Activated gamma-delta T cell treated with Interleukin-2 at 50 U/mL for 16 hours (primary cell): ENCODE measurements at places on chromosomes 6 and 20.

GRCh38 chr6:122683989-122684651, 73.9 kb downstream of the PKIB start:
- no peak for DNase-seq

- DNase-seq, result no peak
These were observed 59.7 kb downstream of the ALDH5A1 start for GRCh38 chr6:24554474-24554873.

DNA sequence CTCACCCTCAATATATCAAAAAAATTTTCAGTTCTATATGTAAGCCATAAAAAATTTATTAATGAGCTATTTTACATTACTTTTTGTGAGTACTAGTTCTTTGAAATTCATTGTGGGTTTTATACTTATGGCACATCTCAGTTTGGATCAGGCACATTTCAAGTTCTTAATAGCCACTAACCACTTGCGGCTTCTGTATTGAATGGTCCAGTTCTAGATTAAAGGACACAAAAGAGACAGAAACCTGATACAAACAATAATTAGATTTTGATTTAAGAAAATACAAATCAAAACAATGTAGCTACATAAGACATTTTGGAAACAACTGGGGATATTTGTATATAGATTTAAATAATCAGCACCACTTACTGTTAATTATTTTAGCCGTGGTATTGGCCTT, 86.6 kb upstream of the RNF24 start:
- no peak for DNase-seq

DNA sequence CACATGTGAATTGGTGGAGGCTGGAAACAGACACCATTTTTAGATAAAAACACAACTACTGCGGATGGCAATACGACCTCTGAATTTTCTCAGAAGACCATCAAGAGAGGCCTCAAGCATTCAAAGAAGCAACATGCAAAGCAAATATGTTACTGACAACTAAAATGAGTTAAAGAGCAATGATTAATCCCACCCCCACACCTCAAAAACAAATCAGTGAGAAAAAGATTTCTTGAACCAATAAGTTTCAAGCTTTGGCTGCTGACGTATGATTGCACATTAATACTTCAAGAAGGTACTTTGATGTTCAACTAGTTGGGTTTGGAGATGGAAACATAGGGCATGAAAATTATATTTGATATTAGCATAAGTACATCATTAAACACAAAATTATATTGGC, 982 bp downstream of the MMUT start:
- no peak for DNase-seq

GRCh38 chr6:15623276-15624116, 39.3 kb downstream of the DTNBP1 start:
- no peak for DNase-seq

GRCh38 chr20:59772931-59773913, 160.2 kb downstream of the SYCP2 start:
- DNase-seq, result no peak

DNA sequence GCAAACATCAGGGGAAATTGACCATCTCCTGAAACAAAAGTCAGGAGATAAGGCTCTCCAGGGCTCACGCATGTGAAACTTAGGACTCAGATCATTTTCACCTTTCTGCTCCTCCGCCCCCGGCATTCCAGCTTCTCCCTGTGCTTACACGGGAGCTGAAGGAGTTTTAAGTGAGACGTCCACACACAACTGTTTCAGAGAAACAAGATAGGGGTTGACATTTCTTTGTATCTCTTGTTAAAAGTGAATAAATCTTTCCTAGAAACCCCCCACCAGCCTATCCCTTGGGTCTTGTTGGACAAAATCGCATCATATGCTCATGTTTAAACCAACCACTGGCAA, 46.1 kb downstream of the FAM50B start:
- DNase-seq, result no peak

- no peak for DNase-seq
These were observed 172.8 kb upstream of the SYNDIG1 start for GRCh38 chr20:24296477-24297261.

DNA sequence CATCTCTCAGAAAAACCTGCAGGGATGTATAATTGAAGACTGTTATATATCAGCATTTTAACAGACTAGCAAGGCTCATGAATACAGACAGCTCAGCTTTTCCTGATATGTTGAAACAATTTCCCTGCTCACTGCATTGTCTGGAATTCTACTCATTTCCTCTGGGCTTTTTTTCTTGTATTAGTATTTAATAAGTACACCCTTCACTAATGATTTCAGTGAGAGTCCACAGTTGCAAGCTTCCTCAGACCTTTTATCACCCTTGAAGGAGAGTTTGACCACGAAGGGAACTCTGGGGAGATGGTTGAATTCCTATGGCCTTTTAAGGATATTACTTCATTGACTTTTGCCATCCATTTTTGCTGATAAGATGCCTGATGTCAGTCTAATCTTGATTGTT, 248.7 kb downstream of the ADGB start:
- DNase-seq, result no peak

DNA sequence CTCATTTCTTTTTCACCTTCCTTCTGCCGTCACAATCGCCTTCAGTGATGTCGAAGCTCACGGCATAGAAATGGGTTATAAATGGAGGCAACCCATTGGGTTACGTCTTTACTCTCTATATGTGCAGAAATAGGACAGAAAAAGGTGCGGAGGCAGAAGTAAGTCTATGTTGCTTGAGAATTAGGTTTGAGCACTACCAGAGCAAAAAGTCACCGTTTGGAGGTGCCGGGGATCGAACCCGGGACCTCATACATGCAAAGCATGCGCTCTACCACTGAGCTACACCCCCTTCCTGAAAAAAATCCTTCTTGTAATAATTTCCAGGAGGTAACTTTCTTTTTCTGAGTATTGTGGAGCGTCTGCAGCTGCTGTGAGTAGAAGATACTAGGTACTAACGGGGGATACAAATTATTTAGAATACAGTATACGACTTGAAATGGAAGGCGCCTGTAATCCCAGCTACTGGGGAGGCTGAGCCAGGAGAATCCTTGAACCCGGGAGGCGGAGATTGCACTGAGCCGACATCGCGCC, 134.2 kb downstream of the TRIM27 start:
- DNase-seq, result no peak

GRCh38 chr20:48209102-48209501, 423.8 kb upstream of the SULF2 start:
- DNase-seq, result no peak

- no peak for DNase-seq
These were observed 95.5 kb upstream of the AGPAT4 start for GRCh38 chr6:161369339-161369738.

DNA sequence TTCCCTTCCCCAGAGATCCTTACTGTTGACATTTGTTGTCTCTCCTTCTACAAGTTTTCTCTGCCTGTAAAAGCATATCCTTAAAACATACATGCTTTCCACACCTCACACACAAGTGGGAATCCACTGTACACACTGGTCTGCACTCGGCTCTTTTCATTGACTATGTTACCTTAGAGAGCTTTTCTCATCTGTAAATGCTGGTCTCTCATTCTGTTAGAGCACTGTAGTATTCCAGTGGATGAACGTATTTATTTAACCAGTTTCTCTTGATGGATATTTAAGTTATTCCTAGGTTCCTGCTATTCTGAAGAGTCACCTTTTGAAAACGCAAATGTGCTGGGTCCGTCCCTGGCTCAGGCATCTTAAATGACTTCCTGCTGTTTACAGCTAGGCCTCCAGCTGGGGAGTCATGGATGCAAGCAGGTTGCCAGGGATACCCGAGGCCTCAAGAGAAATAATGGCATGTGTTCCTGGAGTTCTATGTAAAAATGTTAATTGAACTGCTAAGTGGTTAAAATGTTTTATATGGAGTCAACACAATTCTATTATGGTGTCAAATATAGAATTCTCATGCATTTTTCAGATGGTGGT, 61.1 kb upstream of the TGM3 start:
- DNase-seq, result no peak

- no peak for DNase-seq
These were observed 188.9 kb downstream of the PLCB1 start for GRCh38 chr20:8321001-8321400.

- DNase-seq, result no peak
These were observed 35.7 kb downstream of the HBS1L start for GRCh38 chr6:135018941-135019340.

- DNase-seq, result no peak
These were observed 128.8 kb downstream of the FOXO3 start for GRCh38 chr6:108689272-108690161.

- no peak for DNase-seq
These were observed 48.1 kb downstream of the CNKSR3 start for GRCh38 chr6:154462425-154462824.

DNA sequence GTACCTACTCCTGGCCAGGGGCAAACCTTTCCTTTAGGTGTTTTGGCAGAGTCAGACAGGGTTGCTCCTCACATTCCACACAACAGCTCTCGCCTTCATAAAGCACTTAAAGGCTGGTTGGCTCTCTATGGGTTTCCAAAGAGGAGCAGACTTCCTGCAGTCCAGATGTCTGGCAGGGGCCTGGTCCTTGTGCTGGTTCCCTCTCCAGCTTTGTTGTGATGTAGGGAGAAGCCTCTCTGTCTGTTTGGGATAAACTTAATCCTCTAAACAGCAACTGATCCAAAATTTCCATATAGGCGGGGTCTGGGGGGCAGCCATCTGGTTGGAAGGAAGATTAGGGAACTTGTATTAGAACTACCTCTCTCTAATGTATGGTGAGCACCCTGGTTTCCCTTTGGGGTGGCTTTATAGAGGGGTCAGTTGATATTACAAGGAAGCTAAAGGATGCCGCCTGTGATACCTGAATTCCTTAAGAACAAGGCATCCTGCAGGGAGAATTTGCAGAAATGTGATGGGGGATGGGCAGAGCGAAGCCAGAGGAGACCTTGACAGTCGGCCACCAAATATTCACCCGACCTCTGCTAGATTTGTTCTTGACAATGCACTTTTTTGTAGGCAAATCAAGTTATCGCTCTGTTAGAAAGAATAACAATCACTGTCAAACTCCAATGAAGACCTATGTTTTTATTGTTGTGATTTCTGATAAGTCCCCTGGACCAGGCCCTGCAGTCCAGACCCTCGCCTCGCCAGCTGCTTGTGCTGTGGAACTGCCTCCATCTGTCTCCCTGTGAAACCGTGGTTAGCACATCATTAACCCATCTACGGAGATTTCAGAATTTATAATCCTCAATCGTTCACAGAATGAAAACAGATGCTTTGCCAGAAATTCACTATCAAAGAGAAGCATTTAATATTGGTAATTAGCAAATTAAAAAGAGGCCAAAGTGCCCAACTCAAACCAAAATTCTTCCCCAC, 94.0 kb upstream of the RALGAPA2 start:
- DNase-seq, result no peak

- DNase-seq, result peak; percentile 18
These were observed 1.4 kb downstream of the DEFB132 start for GRCh38 chr20:258963-259362.

DNA sequence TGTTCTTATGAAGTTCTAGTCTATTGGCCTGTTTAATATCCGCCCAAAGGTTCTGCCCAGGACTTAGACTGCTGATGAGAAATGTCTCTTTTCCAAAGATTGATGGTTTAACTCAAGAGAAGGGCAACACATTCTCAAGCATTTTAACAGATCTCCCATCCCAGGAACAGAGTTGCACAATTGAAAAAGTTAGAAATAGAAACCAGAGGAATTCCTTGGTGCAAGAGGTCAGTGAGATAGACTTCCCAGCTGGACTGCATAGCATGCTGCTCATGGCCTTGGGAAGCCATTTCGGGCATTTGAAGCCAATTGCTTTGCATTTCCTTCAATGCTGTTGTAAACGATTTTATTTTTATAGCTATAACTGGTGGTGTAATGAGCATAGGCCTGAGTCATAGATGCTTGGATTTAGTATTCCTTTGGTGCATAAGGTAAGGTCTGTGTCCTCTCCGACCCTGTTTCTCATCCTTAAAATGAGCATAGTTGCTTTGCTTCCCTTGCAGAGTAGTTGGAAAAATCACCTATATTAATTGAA, 292.2 kb upstream of the JAG1 start:
- DNase-seq, result no peak

GRCh38 chr6:30102414-30102969, 10.4 kb downstream of the TRIM31 start:
- no peak for DNase-seq

- no peak for DNase-seq
These were observed 118.0 kb downstream of the GRM1 start for GRCh38 chr6:146146836-146147235.

- DNase-seq, result no peak
These were observed 235.4 kb downstream of the BTBD9 start for GRCh38 chr6:38404355-38404754.

DNA sequence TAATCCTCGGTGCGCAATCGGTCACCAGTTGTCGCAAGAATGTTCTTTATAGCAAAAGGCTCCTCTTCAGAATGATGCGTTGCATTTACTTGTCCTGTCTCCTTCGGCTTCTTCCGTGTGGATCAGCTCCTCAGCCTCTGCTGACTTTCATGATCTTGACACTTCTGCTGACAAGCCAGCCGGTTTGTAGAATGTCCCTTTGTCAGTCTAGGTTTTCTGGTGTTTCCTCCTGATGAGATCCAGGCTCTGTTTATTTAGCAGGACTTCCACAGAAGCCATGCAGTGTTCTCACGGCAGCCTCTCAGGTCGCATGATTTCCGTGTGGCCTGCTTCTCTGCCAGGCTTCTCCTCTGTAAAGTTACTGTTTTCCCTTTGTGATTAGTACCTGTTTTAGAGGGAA, 66.9 kb downstream of the STX11 start:
- no peak for DNase-seq

- no peak for DNase-seq
These were observed 36.4 kb downstream of the MYLK4 start for GRCh38 chr6:2714111-2714895.

DNA sequence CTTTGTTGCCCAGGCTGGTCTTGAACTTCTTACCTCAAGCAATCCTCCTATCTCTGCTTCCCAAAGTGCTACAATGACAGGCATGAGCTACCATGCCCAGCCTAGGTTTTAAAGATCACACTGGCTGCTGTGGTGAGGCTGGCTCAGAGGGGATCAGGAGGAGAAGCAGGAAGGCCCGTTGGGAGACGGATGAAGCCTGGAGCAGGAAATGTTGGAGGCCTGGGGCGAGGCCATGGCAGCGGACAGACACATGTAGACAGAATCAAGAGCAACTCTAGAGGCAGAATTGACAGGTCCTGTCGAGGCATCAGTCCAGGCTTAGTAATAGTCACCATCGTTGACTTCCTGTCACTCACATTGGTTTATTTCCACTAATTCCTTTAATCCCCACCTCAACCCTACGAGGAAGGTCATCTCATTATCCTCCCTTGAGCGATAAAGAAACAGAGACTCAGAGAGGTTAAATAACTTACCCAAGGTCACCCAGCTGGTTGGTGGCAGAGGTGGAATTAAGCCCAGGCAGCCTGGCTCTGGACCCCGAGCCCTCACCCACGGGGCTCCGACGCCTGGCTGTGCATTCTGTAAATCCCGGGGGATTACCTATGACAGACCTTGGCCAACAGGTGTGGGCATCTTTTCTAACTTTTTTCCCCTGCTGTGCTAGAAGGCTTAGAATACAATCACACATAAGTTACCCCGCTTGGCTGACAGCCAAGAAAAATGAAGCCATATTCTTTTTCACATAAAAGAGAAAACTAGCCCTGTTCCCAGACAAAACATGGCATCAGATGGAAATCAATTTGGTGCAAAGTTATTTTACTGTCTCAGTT, 113.4 kb downstream of the EYA2 start:
- DNase-seq, result no peak

- DNase-seq, result no peak
These were observed 99.3 kb upstream of the VSTM2L start for GRCh38 chr20:37803438-37804307.

- peak; percentile 38 for DNase-seq
These were observed 6.8 kb downstream of the MKKS start for GRCh38 chr20:10427060-10427692.

GRCh38 chr6:32738126-32738525, 3.1 kb upstream of the HLA-DQA2 start:
- DNase-seq, result no peak

- no peak for DNase-seq
These were observed 13.4 kb downstream of the BAG6 start for GRCh38 chr6:31639043-31639442.
